ENCODE measurements at places on chromosomes 12 and 14.

- DNase-seq, result no peak
Measured at GRCh38 chr12:101573743-101574142, 21.0 kb upstream of the MYBPC1 start.

GRCh38 chr14:21231020-21231652 is 38.1 kb downstream of the HNRNPC start:
- DNase-seq, result no peak

GRCh38 chr14:51806026-51807023 is 54.1 kb upstream of the GNG2 start:
- no peak for DNase-seq

- DNase-seq, result no peak
Measured at GRCh38 chr14:105148604-105149145, 19.9 kb downstream of the JAG2 start.

GRCh38 chr14:101884089-101884933 is 80.1 kb upstream of the DYNC1H1 start:
- DNase-seq, result no peak

DNA sequence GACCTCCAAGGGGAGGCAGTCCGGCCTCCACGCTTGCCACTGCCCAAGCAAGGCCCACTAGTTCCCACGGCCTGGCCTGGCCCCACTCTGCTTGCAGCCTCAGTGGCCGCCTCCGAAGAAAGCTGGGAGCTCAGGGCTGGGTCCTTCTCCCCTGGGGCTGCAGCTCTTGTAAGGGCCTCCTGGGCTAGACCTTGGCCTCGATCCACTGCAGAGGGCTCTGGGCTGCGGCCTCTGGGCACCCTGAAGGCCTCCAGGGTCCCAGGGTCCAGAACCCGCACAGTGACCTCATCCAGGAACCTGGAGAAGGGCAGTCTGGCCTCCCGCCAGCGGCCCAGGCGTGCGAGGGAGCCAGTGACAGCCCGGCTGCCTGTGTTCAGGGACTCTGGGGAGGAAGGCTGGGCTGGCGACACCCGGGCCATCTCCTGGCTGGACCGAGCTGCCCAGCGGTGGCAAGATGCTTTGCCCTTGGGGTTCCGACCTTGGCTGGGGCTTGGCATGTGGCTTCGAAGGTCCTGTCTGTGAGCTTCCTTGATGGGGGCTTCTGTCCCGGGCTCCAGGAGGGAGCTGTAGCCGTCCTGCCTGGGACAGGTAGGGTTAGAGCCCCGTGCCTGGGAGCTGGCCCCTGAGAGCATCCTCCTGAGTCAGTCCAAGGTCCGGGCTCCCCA is 9.8 kb downstream of the BEGAIN start:
- no peak for DNase-seq

DNA sequence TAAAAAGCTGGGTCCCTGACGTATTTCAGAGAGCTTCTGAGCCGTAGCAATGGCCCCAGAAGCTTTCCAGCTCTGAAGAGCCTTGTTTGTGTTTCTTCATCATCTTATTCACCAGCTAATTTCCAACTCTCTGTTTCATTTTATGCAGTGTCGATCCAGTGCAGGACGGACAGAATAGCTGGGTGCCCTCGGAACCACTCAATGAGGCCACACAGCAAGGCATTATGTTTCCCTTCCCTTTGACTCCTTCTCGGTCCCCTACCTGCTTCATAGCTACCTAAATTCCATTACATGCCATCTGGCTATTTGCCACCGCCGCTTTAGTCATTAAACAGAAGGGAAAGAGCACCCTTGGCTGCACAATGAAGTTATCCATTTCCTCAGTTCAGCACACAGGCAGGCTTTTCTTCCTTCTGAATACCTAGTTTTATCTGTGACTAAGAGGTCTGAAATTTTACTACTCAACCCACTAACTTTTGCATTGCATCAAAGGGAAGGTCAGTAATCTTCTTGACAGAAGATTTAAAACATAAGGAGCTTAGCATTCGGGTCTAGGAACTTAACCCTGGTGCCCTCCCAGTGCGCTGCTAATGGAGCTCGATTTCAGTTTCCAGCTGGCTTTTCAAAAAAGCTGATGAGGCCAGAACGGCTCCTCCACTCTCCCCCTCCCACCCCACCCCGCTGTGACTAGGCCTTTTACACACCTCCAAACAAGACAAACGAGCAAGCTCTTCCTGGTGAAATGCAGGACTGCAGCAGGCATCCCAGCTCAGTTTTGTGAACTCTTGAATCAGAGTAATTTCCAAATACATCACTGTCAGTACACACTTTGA is 176.8 kb downstream of the GXYLT1 start:
- DNase-seq, result no peak

GRCh38 chr12:1501695-1502378 is 92.5 kb downstream of the FBXL14 start:
- DNase-seq, result no peak

DNA sequence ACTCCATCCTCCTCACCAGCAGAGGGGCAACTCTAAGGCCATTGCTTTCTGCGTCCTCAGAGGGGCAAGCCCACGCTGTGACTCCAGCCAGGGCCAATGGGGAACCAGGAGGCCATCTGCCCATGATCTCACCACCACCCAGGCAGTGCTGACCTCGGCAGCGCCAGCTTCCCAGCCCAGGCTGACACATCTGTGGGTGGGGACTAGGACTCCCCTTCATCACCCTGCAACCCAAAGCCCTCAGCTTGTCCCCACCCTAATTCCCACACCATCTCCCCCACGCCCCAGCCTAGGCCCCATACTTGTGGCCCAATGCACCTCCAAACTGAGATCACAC is 58.6 kb downstream of the VWF start:
- no peak for DNase-seq

DNA sequence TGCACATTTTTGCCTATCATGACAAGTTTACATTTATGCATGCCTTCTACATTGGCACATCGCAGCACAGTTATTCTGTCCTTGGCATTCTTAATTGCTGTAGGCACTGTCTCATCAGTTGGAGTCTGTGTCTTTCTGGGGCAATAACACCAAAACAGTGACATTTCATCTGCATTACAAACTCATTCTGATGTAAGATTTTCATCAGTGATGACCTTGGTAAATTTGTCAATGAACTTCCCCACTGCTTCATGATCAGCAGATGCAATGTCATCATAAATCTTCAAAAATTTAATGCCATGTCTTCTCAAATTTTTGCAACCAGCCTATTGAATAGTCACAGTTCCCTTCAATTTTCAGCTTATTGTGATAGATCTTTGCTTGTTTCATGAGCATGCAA is 85.5 kb downstream of the CAPZA3 start:
- DNase-seq, result no peak

- DNase-seq, result no peak
Measured at GRCh38 chr12:28130625-28131598, 59.3 kb upstream of the CCDC91 start.

DNA sequence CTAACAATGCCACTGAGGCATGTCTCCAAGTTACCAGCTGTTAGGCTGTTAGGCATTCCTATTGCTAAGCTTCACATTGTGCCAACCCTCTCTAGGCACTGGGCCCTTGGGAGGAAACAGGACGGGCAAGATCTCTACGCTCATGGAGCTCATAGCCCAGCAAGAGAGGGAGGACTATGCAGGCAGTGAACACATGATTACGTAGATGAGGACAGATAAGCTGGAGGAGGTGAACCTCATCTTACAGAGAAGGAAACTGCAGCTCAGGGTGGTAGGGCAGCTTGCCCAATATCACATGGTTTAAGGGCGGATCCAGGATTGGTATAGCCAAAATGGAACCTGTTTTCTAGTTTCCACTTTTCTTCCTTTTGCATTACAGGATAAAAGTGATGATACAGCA is 7.8 kb downstream of the UBE3B start:
- DNase-seq, result no peak

GRCh38 chr14:106024983-106025604 is 498.7 kb downstream of the TMEM121 start:
- no peak for DNase-seq

DNA sequence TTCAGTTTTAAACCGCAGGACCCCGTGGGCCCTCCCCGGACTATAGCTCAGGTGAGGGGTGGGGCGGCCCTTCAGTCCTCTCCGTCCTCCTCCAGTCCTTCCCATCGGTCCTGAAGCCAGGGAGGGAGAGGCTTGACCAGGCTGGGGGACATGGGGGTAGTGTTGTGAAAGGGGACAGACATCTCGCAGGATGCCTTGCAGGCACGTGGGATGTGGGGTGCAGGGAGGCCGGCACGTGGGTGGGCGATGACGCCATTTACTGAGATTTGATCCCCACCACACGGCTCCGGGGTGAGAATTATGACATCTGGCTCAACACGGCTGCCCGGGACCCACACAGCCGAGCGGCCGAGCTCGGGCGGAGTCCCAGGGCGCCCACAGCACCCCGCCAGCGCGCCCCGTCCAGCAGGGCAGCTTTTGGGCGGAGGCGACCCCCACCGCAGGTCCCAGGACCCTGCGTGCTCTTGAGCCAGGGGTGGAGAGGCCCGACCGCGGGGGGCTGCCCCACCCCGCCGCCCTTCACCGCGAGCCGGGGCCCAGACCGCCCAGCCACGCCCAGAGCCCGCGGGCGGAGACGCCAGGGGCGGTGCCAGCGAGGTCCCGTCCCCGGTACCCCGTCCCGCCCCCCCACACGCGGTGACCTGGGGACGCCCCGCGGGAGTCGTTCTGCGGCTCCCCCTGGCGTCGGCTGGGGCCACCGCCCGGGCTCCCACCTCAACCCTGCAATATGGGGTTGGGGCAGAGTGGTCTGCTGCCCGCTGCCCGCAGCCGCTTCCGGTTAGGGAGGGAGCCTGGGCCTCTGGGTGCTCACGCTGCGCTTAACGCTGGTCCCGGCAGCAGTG is 3.3 kb upstream of the EXOC3L4 start:
- DNase-seq, result peak; percentile 26

DNA sequence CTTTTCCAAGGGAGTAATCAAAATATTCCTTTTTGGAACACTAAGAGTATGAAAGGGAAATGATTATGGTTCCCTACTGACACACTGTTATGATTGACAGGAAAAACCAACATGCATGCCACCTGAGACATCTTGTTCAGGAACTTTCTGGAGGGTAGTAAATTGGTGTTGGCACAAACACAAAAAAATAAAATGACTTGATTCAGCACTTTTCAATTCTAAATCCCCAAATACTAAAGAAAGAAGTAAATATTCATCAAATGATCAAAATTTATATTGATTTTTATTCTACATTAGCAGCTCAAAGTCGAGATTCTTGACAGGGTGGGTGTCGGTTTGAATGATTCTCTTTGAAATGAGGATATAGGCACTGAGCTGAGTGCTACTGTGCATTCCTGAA is 271.4 kb upstream of the NPAS3 start:
- DNase-seq, result no peak

DNA sequence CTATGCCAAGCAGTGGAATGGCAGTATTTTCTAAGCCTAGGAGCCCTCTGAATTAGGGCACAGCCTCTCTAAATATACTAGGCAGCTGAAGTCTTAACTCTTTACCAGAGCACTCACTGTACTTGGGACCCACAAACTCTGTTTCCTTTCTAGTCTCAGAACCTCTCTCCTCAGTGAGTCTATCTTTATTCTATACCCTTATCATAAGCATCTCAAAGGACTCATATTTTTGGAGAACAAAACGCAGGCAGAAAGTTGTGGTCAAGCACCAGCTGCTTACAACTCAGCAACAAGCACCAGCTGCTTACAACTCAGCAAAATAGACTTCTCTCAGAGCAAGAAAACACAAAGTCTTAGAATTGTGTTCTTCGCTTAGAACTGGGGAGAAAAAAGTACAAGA is 993 bp downstream of the CCDC196 start:
- DNase-seq, result no peak

GRCh38 chr12:122060081-122060501 is 18.5 kb upstream of the MLXIP start:
- DNase-seq, result no peak

DNA sequence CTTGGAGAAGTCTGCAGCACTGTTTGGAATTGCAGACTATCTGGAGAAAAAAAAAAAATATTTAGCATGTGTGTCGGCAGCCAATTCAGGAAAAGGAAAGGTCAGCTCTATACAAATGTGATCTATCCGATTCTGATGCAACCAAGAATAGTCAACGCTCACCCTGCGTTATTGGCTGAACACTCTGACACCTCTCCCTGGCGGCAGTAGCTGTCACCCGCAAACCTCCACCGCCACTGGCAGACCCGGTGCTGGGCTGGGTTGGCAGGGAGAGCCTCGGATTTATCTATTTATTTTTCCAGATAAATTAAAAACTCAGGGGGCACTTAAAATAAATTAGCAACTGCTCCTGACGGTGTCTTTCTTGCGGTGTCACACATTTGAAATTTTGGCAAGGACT is 409.7 kb downstream of the VRK1 start:
- DNase-seq, result no peak

DNA sequence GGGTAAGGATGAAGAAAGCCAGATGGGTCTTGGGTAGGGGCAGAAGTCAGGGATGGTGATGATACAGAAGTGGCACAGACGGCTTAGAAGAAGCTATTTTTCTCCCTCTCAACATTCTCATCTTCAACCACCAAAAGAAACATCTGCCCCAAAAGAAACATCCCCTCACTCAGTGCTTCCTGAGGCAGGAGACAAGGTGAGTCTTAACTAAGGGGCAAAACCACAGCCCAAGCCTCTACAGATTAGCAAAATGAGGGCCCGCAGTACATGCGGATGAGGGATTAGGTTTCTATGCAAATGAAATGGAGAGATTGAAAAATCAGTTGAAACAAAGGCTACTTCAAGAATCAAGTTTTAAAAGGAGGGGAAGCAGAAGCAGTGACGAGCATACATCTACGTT is 241.3 kb upstream of the CCDC196 start:
- DNase-seq, result no peak

GRCh38 chr12:32476446-32476845 is 77.1 kb downstream of the FGD4 start:
- DNase-seq, result no peak

- no peak for DNase-seq
Measured at GRCh38 chr12:23954332-23954731, 4.9 kb upstream of the SOX5 start.

GRCh38 chr12:113358381-113359132 is at the start of gene PLBD2:
Gene PLBD2, plus strand, starts transcription at chr12:113358587. Its CDS starts 14 bp downstream, at chr12:113358601.
- DNase-seq, result peak; percentile 82

- no peak for DNase-seq
Measured at GRCh38 chr12:69580074-69580473, 5.2 kb upstream of the CCT2 start.

- DNase-seq, result no peak
Measured at GRCh38 chr12:45235087-45236025, 19.5 kb downstream of the ANO6 start.
